ENCODE measurements at places on chromosomes 16 and 17.

GRCh38 chr17:40714473-40714872 is 10.9 kb upstream of the KRT24 start:
- DNase-seq = no peak

- no peak for DNase-seq
Measured at GRCh38 chr16:88014954-88015805, 63.9 kb downstream of the BANP start.

DNA sequence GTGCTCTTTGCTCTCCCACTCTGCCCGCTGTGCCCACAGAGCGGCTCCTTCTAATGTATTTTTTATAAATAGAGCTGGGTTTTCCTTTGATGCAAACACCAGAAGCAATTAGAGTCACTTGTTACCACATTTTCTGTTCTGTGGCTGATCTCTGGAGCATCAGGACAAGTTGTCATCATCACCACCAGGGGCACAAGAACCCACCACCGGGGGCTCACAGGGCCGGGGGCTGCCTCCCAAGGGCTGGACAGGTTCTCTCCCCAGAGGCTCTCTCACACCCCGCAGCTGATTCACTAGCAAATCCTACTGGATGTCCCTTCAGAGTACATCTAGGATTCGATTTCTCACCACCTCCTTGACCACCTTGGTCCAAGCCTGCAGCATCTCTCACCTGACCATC is 18.5 kb downstream of the C16orf82 start:
- DNase-seq = no peak

DNA sequence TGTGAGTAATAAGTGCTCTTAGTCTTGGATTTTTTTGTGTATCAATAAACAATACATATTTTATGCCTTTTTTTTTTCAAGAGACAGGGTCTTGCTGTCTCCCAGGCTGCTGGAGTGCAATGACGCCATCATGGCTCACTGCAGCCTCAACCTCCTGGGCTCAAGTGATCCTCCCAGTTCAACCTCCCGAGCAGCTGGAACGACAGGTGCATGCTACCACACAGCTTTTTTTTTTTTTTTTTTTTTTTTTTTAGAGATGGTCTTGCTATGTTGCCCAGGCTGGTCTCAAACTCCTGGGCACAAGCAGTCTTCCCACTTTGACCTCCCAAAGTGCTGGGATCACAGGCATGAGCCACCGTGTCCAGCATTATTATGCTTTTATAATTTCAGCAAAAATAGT is 13.0 kb downstream of the ACSF2 start:
- no peak for DNase-seq

DNA sequence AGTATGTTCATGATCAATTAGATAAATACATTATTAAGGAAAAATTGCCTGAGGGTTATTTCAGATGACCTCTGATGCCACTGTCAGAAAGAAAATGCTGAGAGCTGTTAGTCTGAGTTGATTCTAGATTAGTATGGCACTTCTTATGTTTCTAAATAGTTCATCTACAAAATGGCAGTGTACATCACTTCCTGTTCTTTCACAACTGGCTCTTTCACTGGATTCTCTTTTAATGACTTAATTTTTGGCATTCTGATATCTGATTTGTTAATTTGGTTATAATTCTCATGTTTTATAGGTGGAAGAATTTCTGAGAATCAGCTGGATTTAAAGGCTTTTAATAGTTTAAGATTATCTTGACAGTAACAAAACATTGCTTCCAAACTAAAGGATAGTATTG is 3.3 kb downstream of the TAOK1 start:
- no peak for DNase-seq

GRCh38 chr16:813916-814412 is 13.4 kb upstream of the GNG13 start:
- no peak for DNase-seq

DNA sequence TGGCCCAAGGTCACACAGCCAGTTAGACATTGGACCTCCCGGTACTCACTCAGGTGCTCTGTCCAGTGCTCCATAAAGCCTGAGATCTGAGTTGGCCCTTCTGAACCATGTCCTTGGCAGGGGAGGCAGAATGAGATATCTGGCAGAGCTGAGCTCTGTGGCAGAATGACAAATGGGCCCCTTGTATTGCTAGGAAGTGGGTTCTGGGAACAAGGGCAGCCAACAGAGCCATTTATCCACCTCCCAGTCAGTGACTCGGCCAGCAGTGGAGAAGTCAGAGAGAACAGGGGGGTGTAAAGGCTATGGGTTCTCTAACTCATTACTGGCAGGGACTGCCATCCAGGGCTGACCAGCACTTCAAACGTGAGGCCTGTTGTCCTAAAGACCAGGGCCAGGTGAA is 117.1 kb upstream of the NLRP1 start:
- DNase-seq = no peak

DNA sequence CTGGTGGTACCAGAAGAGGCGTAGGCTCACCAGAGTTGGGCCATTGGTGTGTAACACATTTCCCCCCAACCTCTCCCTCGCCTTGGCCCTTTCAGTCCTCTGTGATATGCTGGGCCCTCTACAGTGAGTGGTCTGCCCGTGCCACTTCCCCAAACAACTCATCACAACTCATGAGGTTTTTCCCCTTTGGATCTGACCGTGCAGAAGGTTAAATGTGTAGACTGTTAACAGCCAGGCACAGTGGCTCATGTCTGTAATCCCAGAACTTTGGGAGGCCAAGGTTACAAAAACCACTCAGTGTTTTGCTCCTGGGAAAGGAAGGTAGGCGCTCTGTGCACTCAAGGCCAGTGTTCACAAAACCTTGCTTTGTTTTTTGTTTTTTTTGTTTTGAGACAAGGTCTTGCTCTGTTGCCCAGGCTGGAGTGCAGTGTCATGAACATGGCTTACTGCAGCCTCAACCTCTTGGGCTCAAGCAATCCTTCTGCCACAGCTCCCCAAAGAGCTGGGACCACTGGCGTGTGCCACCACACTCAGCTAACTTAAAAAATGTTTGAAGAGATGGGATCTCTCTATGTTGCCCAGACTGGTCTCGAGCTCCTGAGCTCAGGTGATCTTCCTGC is 11.3 kb upstream of the CYB5B start:
- DNase-seq = no peak

DNA sequence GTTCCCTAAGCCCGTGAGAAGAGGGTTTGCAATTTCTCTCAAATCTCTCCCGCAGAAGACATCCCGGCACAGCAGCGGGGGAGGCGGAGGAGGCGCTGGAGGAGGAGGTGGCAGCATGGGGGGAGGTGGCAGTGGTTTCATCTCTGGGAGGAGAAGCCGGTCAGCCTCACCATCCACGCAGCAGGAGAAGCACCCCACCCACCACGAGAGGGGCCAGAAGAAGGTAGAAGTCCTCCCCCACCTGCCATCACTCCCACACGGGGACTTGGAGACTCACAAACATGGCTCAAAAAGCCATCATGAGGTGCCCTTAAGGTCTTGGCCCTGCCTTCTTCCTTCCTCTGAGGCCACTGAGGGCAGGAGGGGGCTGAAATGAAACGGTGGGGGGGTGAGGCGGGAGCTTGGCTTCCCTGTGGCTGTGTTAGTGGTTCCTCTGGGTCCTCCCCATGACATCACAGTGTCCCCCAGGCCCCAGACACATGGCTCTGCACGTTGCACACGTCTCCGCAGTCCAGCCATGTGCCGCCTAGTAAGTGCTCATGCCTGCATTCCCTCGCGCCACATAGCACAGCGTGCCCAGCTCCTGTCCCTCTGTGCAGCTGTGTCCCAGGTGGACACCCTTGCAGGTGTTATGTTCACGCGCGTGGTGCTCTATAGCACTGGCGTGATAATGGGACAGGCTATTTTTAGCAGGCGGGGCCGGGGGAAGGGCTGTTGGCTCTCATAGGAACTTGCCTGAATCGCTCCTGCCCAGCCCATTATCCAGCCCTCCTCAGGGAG is 6.9 kb downstream of the MLLT6 start:
- no peak for DNase-seq

DNA sequence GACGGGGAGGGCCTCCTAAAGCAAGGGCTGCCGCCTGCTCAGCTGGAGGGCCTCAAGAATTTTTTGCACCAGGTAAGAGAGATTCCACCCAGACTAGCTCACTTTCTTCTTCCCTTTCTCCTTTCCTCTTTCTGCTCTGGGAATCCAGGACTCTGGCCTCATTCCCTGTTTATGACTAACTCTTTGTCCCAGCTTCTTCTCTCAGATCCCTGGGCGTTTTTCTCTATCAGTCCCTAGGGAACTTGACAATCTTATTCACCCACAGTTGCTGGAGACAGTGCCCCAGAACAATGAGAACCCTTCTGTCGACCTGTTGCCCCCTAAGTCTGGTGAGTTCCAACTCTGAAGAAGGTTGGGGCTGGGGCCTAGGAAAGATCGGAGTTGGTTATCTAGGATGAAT is 15.6 kb downstream of the CNTROB start:
- no peak for DNase-seq

GRCh38 chr17:18021372-18021771 is 17.6 kb downstream of the ATPAF2 start:
- no peak for DNase-seq

DNA sequence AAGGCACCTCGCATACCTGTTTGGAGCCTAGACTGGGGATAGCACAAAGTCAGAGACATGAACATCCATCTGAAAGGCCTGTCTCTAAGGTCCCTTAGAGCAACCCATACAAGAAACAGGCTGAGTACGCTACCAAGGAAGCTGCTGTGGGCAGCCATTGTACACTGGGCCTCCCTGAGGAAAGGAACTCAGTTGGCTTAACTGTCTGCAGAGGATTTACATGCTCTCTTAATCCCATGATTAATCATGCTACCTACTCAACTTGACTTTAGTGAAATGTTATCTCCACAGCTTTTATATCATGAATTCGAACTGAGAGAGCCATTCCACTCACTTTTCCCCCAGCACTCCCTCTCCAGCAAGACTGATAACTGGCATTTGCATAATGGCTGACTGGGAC is 26.0 kb downstream of the PHLPP2 start:
- no peak for DNase-seq

DNA sequence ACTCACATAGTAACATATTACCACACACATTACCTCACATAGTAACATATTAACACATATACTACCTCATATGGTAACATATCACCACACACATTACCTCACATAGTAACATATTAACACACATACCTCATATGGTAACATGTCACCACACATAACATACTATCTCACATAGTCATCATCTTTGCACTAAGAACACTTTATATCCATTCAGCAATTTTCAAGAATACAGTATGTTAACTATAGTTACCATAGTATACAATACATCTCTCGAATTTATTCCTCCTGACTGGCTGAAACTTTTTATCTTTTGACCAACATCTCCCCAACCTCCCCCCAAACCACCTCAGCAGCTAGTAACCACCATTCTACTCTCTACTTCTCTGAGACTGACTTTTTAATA is 7.6 kb downstream of the NUDT7 start:
- no peak for DNase-seq

DNA sequence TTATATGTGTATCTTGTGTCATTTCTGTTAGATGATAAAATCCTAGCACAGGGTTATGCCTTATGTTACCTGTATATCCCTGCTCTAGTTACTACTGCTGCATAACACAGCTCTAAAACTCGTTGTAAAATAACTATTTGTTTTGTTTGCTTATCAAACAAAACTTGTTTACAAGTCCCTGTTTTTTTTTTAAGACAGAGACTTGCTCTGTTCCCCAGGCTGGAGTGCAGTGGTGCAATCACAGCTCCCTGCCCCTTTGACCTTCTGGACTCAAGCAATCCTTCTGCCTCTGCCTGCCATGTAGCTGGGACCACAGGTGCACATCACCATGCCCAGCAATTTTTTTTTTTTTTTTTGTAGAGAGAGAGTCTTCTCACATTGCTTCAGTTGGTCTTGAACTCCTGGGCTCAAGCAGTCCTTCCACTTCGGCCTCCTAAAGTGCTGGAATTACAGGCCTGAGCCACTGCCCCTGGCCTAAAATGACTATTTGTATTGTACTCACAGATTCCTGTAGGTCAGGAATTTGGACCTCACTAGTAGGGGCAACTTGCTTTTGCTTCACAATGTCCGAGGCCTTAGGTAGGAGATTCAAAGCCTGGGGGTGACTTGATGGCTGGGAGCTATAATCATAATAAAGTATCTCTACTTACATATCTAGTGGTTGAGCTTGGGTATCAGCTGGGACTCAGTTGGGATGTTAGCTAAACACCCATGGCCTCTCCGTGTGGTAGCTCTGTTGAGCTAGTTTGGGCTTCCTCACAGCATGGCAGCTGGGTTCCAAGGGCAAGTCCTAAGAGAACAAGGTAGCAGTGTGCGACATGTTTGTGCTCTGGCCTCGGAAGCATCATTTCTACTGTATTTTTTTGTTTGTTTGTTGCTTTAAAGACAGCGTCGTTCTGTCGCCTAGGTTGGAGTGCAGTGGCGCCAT is 12.6 kb downstream of the DUSP14 start:
- DNase-seq = no peak

GRCh38 chr17:59366040-59366757 is 34.7 kb downstream of the YPEL2 start:
- no peak for DNase-seq

DNA sequence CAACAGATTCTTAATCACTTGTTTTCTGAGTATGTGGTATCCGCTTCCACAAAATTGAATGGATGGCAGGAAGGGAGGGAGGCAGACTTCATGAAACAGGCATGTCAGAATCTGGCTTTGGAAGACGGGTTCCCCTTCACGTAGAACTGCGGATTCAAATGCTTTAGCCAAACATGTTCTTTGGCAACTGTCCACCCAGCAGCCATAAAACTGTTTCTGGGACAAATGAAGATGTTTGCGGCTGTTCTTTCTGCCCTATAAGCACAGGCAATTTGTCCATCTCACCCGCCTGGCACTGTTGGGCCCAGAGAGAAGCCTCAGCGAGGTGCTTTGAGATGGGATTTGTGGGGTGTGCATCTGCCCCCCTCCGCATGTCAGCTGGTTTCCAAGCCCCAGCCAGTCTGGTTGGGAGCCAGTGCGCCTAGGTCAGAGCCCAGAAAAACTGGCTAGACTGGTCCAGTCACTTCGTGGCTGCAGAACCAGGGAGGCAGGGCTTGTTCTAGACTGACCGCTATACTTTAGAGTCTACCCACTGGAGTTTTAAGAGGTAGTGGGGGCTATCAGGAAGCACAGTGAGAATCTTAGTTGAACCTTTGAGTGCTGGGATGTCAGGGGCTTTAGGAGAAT is 6.3 kb downstream of the CRHR1 start:
- DNase-seq = no peak

DNA sequence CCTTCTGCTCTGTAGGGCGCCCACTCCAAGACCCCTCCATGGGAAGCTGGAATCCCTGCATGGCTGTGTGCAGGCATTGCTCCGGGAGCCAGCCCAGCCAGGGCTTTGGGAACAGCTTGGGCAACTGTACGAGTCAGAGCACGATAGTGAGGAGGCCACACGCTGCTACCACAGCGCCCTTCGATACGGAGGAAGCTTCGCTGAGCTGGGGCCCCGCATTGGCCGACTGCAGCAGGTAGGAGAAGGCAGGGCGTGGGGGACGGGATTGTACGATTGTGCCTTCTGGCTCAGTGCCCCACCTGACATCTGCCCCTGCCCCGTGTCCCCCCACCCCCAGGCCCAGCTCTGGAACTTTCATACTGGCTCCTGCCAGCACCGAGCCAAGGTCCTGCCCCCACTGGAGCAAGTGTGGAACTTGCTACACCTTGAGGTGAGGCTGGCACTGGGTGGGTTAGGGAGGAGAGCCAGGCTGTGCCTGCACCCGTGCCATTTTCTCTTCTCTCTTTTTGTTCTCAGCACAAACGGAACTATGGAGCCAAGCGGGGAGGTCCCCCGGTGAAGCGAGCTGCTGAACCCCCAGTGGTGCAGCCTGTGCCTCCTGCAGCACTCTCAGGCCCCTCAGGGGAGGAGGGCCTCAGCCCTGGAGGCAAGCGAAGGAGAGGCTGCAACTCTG is 8.7 kb upstream of the TMEM88 start:
- no peak for DNase-seq

GRCh38 chr16:56423584-56424403 is 1.6 kb downstream of the AMFR start:
- DNase-seq = no peak

- DNase-seq = no peak
Measured at GRCh38 chr17:70190959-70191805, 21.9 kb downstream of the KCNJ2 start.
